ENCODE measurements at places on chromosomes 5 and 9.
A peak's percentile ranks its signal among the peaks of the same experiment; 100 is the strongest.

- no peak for DNase-seq
Observed at GRCh38 chr5:176334031-176334770, 27.4 kb downstream of the KIAA1191 start.

GRCh38 chr5:93289942-93290341 is 291.1 kb downstream of the NR2F1-AS1 start:
- no peak for DNase-seq

GRCh38 chr9:86978922-86979474 is 31.7 kb upstream of the GAS1 start:
- no peak for DNase-seq

GRCh38 chr9:87140605-87141109 is 193.4 kb upstream of the GAS1 start:
- DNase-seq = no peak

- no peak for DNase-seq
Observed at GRCh38 chr9:121776739-121777637, 125.6 kb downstream of the DAB2IP start.

- no peak for DNase-seq
Observed at GRCh38 chr9:33651125-33651524, 127.1 kb downstream of the ANKRD18B start.

DNA sequence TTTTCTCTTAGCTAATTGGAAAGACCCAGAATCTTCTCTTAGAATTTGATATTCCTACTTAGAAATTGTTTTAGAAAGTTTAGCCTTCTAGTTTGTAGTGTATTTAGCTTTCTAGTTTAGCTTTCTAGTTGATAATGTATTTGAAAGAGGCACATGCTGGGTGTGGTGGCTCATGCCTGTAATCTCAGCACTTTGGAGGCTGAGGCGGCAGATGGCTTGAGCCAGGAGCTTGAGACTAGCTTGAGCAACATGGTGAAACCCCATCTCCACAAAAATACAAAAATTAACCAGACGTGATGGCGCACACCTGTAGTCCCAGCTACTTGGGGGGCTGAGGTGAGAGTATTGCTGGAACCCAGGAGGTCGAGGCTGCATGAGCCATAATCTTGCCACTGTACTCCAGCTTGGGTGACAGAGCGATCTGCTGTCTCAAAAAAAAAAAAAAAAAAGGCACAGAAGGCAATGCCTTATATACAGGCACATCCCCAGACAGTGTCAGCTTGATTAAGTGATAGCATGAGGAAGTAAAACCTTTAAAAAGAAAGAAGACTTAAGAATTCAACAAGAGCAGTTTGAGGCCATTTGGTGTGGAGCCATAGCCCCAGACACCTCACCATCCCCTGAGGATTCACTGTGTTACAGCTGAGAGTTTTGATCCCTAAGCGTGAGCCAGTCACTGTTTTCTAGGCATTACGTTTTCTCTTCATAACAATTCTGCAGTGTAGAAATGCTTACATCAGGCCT is 34.6 kb downstream of the ZSWIM6 start:
- DNase-seq = no peak

DNA sequence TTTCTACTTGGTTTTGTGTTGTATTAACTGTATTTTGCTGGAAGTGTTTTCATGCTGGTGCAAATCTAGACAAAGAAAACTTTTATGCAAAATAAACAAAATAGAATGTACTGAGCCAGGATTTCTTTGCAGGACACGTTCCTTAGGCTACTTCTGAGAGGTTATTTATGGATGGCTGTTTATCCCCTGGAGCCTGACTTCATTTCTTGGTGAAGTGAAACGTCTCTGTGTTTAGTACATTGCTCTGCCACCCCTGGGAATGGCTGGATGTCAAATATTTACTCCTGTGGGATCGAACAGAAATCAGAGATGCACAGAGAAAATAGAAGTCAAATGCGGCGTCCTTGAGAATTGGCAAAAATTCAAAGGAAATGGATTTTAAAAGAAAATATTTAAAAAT is 327.1 kb upstream of the MPDZ start:
- no peak for DNase-seq

- no peak for DNase-seq
Observed at GRCh38 chr5:142780871-142781270, 10.7 kb downstream of the ARHGAP26 start.

- no peak for DNase-seq
Observed at GRCh38 chr9:134642385-134643181, 980 bp downstream of the COL5A1 start.

GRCh38 chr9:130443840-130444492 is 795 bp upstream of the ASS1 start:
- DNase-seq = no peak

GRCh38 chr5:96113170-96113939 is 151.7 kb upstream of the ELL2 start:
- no peak for DNase-seq

DNA sequence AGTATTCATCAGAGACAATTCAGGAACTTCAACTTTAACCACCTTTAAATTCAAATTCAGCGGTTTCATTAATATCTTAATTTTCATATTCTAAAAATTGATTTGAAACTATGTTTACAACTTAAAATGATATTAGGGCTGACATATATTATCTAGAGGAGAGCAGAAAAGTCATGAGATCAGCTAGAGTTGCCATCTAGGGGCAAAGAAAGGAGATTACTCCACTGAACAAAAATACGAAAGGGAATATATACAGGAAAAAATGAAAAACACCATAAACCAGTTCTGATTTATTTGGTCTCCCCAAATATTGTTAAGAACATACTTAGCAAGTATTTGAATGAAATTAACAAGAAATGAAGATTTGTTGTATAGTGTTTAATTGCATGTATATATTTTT is 946.3 kb downstream of the DTWD2 start:
- no peak for DNase-seq

GRCh38 chr9:78468231-78468630 is 171.3 kb downstream of the PSAT1 start:
- DNase-seq = no peak

GRCh38 chr5:93777620-93778019 is 36.2 kb upstream of the POU5F2 start:
- DNase-seq = no peak

GRCh38 chr5:317086-317811 is 4.3 kb upstream of the AHRR start:
- DNase-seq = peak; percentile 70

- DNase-seq = no peak
Observed at GRCh38 chr5:135032695-135032998, 1.4 kb downstream of the PITX1 start.

All from activated CD8-positive, alpha-beta T cell treated with anti-CD3 and anti-CD28 coated beads, Interleukin-2, amount 10 ng/mL, durations not matched to agents 7 days and 5 days (primary cell).